ENCODE measurements at places on chromosomes 16 and 17.

GRCh38 chr16:65426484-65426883 lies 304.6 kb upstream of the CDH11 start:
- DNase-seq: no peak

GRCh38 chr16:85986931-85987749 lies 88.2 kb downstream of the IRF8 start:
- DNase-seq: peak; percentile 58

DNA sequence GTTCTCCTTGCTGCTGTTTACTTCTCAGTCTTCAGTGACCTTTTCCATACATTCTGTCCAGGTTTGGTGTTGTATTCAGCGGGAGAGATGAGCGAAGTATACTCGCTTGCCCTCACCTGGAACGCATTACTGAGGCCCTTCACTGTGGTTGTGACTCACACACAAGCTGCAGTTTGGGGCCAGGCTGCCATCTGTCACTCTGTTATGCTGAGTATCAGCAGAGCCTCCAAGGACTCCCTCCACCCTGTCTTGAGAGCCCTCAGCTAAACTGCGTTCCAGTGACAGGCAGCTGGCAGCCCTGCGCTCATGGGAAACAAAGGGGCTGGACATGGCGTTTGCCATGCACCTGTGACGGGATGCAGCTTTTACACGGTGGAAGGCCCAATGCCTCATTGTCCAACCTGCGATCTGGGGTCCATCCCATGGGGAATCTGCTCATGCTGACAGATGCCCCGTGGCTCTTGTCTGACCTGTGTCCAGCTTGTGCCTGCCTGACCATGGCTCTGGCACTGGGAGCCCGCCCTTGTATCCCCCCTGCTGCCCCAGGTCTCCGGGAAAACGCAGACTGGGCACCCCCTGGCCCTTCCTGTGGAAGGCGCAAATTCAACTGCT lies 6.5 kb upstream of the ZNF778 start:
- DNase-seq: no peak

GRCh38 chr16:61891460-61891859 lies 144.8 kb downstream of the CDH8 start:
- DNase-seq: no peak

DNA sequence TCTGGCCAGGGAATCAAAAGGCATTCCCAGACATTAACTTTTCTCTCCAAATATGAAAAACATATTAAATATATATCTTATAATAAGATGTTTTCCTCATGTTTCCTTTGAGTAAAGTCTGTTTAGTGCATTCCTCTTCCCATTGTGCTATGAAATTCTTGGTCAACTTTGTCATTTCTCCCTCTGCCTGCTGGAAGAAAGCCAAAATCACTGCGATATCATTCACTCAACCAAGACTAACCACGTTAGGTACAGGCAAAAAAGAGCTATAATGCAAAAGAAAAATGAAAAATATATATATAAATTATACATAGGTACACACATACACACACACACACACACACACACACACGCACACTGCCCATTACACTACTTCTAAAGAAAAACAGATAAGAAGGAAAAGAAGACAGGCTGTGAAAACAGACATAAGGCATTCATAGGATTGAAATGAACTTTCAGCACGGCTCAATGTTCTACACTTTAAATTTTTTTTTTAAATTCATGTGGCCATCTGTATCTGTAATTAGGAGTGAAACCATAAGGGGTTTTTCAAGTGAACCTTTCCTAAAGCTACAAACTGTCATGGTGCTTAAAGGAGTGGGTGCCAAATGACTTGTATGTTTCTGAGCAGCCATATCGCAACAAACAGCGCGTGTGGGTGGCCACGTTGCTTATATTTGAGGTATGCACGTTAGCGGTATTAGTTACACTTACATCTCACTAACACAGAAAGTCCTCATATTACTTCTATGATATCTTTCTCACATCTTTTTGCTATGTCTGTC lies 71.6 kb upstream of the PSMD7 start:
- DNase-seq: no peak

DNA sequence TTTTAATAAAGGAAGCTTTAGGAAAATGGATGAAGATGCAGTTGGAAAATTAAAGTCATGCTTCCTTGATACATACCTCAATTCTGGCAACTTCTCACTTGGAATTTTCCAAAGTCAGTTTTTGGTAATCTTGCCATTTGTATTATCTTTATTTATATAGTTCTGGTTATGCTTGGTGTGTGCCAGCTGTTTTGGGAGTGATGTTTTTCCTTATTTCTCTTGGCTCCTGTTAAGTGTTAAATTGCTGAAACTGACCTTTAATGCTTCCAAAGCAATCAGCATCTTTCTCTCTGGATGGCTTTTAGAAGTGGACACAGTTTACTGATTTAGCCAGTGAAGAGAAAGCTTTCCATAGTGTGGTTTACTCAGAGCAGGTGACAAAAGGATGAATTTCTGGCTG lies 70.1 kb upstream of the HAS3 start:
- no peak for DNase-seq

DNA sequence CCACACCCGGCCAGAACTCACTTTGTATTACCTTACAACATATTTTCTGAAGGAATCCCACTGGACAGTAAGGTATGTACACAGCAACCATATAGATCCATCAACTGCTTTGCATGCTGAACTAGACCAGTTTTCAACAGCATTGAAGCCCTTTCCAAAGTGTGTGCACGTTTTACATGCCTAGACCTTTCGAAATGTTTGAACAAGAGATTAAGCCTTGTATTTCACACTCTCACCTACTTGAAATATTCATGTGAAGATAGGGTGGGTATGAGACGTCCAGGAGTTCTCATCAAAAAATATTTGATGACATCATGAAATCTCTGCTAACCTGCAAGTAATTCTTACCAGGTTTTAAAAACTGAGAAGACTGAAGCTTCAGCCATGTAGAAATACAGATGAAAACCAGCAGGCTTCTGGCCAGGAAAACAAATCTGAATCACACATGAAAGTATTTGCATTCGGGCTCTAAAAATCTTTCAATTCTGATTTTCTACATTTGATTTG lies 387.0 kb upstream of the PSMD7 start:
- DNase-seq: no peak

GRCh38 chr16:13926464-13926863 lies 6.5 kb downstream of the ERCC4 start:
- DNase-seq: no peak

DNA sequence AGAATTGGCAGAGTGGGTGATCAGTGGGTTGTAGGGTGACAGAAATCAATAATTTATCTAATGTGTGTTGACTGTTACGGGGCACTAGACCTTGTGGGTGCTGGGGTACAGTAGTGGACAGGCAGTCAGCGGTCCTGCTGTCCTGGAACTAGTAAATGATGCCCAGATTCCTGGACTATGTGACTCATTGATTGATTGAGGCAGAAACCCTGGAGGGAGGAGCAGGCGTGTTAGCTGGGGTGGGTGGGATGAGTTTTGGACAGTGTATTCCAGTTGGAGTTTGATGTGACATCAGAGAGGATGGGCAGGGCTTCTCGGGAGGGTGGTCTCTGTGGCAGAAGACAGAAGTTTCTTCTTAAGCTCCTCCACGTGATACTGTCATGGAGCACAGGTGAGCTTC lies 24.4 kb downstream of the PRMT7 start:
- DNase-seq: no peak

DNA sequence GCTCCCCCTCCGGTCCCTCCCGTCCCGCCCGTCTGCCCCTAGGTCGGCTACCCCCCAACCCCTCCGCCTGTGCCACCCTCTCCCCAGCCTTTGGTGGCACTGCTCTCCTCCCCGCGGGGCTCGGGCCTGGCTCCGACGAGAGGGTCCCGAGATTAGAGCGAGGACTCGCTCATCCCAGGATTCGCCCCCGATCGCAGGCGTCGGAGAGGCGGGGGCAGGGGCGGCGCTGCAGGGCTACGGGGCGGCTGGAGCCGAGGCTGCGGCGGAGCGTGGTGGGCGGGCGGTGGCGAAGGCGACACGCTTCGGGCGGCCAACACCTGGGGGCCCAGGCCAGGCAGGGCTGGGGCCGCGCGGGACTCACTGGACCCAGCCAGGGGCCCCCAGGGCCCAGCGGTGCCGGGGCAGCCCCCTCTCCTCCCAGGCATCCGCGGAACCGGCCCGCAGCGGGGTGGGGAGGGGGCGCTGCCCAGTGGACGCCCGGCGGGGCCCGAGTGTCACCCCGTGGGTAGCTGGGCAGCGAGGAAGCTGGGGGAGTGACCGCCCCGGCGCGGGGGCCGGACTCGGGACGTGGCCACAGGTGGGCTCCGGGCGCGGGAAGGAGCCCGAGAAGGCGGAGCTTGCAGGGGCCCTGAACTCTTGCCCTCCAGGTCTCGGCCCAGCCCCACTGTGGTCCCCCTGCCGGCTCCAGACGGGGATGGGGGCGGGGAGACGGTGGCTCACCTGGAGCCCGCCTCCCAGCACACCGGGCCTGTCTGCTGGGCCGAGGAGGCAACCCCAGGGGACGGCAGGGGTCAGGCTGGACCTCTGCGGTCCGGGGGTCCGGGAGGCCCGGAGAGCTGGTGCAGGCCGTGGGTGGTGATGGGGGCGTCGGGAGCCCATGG lies 1.5 kb downstream of the MGAT5B start:
- DNase-seq: no peak

DNA sequence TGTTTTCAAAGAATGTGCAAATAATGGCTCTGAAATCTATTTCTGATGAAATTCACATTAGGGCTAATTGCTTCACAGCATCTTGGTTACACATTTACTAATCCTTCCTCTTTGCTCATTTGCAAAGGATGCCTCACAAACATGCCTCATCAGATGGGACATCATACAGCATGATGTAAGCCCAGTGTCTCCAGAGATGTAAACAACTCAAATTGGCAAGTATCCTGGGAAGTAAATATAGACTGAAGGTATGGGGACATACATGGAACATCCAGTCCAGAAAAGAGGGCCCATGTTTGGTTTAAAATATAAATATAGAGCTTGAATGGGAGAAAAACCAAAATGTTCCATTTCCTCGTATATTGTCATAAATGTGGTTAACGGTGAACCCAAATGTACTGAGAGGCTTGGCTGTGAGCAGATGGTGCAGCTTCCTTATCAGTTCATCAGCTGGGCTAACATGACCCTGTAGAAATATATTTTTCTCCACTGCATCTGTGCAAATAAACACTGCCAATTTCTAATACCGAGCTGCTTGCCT lies 142.9 kb upstream of the NUDT7 start:
- no peak for DNase-seq

GRCh38 chr17:38748149-38748891 lies at the start of gene PCGF2:
TSS of gene PCGF2 (minus strand) at chr17:38748336. CDS start at chr17:38740402, 7,934 bp downstream.
- DNase-seq: peak; percentile 75

DNA sequence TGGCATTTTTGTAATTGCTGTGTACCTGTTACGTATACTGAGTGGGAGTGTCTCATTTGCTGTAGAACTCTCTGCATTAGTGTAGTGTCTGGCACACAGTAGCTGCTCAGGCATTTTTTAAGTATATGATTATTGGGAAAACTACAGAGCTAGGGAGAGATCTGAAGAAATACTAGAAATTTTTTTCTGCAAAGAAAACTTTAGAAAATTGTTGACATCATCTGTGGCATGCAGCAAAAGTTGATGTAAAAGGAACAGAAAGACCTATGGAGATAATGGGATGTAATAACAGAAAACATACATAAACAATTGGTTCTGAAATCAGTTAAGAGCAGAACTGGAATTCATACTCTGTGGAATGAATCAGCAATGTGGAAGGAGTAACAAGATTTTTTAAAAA lies 11.6 kb downstream of the CLTC start:
- no peak for DNase-seq

DNA sequence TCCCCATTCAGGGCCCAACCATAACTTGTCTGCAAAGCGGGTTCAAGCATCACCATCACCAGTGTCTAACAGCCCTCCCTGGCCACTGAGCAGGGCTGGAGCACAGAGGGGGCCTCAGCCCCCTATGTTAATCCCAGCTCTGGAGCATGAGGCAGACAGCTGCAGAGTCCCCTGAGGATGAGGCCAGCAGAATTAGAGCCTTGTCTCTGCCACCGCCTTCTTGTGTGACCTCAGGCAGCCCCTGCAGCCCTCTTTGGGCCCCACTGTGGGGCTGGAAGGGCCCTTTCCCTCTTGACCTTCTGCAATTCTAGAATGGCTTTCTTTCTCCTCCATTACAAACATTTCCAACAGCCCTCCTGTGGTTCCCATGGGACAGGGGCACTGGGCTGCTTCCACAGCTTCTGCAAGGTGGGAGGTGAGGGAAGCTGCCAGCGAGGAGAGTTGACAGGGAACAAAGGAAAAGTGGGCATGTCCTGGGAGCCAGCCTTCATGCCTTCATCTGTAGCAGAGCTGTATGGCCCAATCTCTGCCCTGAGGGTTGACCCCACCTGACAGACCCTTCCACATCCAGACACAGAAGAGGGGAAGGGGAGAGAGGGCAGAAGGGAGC lies 65.7 kb downstream of the TMEM132E start:
- DNase-seq: no peak

DNA sequence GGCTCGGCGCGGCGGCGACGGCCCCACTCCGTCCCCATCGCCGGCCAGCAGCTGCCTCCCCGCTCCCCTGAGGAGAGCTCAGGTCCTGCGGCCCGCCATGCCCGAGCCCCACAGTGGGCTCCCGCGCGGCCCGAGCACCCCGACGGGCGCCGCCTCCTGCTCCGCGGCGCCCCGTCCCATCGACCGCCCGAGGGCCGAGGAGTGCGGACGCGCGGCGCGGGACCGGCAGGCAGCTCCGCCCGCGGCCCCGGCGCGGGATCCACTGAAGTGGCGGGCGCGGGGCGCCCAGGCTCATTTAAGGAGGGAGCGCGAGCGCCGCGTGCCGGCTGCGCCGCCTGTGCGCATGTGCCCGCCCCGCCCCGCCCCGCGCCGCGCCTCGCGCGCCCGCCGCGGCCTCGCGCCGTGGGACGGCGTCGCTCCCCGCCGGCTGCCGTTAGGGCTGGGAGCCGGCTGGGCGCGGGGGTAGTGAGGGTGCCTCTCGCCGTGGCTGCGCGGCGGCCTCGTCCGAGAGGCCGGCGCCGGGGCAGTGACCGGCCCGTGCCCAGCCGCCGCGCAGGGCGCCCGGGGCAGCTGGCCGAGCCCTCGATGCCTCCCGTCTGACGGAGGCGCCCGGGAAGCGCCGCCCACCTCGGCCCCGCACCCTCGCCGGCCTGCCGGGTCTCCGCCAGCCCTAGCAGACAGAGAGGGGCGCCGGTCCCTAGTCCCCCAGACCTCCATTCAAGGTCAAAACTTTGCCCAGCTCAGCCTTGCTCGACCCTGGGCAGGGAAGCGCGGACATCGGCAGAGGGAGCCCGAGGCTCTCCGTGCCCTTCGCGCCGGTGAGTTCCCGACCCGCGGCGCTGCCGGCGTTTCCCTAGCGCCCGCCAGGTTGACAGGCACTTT lies at the start of gene NETO2:
NETO2 (minus strand) TSS at position 269 of the 882 bp plus-strand sequence. CDS start 333 bp downstream, outside the sequence.
- DNase-seq: peak; percentile 50

GRCh38 chr17:43219001-43219400 lies 7.3 kb downstream of the TMEM106A start:
- no peak for DNase-seq

- no peak for DNase-seq
These were observed 30.3 kb upstream of the CDC42EP4 start for GRCh38 chr17:73342050-73342522.

- DNase-seq: no peak
These were observed 694.4 kb downstream of the MAF start for GRCh38 chr16:78906135-78906534.

GRCh38 chr16:84438971-84439696 lies 65.3 kb downstream of the MEAK7 start:
- DNase-seq: no peak

GRCh38 chr16:68116256-68116867 lies 31.2 kb downstream of the NFATC3 start:
- DNase-seq: peak; percentile 58

All from T47D (cell line).